Amniotic epithelial cell (primary cell): ENCODE measurements at places on chromosomes 7 and 10.

- no peak for DNase-seq
These were observed 55.7 kb upstream of the MGMT start for GRCh38 chr10:129411393-129411705.

DNA sequence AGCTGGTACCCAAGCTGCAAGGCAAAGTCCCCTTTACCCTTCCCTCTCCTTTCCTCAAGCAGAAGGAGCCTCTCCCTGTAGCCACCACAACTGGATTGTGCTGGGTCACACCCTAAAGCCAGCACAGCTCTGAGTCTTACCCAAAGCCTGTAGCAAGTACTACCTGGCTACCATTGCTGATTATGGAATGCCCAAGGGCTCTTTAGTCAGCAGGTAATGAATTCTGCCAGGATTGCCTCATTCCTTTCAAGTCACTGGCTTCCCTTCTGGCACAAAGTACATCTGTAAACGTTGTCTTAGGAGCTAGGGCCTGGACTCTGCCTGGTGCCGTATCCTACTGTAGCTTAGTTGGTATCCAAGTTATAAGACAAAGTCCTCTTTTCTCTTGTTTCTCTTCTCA, 52.0 kb downstream of the FAS start:
- DNase-seq, result no peak

- DNase-seq, result no peak
These were observed 304.1 kb upstream of the COBL start for GRCh38 chr7:51620706-51621105.

- DNase-seq, result no peak
These were observed 72.3 kb downstream of the PRPF18 start for GRCh38 chr10:13658871-13659685.

- DNase-seq, result no peak
These were observed 243.6 kb upstream of the GRB10 start for GRCh38 chr7:51026341-51026740.

- no peak for DNase-seq
These were observed 171.1 kb downstream of the CUX1 start for GRCh38 chr7:101988513-101988912.

GRCh38 chr7:150738092-150738491, 874 bp downstream of the GIMAP5 start:
- DNase-seq, result no peak

DNA sequence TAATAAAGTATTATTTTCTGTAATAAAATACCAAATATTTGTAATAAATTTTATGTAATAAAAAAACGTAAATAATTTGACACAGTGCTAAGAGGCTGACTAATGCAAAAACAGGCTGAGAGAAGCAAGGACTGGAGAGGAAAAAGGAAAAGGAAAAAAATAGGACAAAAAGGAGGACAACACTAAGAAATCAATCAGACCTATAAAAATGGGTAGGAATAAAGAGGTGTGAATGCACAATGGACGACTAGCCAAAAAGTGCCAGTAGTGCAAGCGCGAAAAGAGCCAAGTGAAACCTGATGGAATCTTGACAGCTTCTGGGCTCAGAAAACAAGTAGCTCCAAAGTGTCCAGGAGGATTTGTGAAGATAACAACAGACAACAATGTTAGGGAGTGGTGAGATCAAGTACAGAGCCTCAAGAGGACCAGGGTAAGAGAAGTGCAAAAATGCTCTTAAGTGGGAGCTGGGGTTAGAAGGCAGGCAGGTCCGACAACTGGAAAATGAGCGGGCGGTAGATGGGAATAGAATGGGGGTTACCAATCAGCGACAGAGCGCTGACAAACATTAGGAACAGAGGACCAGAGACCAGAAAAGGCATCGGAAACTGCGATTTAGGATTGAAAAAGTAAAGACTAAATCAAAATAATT, 1.2 kb downstream of the BRAF start:
- DNase-seq, result peak; percentile 20

DNA sequence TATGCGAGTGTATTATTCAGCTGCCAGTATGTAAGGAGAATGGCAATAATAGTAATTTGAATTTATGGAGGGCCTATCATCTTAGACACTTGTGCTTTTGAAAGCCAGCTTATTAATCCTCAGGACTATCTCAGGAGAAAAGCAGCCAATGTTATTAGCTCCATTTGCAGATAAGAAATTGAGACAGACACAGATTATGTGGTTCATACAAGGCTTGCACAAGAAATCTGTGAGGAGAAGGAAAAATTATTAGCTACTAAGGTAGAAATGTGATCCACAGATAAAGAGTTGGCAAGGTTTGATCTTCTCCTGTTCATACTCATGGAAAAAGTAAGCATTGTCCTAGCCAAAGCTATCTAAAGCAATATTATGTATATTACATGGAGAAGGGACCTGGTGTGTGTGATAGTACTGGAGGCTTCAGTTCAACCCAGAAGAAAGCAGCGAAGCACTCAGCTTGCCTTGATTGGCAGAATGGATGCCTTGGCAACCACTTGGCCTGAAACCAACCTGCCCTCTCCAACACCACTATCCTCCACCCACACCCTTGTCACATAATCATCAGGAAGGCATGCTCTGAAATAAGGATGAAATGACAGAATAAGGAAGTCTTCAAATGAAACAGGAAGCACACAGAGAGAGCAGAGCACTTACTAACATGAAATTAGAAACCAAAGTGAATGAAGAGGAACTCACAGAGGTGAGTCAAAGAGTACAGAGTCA, 18.0 kb downstream of the MACC1 start:
- peak; percentile 75 for DNase-seq

GRCh38 chr7:81159402-81159801, 240.6 kb upstream of the SEMA3C start:
- peak; percentile 54 for DNase-seq

GRCh38 chr10:113965683-113966082, 78.0 kb upstream of the ADRB1 start:
- no peak for DNase-seq

GRCh38 chr10:95350219-95350829, 59.5 kb upstream of the PDLIM1 start:
- peak; percentile 91 for DNase-seq

GRCh38 chr7:68269405-68269804, 1272.8 kb downstream of the TYW1 start:
- DNase-seq, result no peak

DNA sequence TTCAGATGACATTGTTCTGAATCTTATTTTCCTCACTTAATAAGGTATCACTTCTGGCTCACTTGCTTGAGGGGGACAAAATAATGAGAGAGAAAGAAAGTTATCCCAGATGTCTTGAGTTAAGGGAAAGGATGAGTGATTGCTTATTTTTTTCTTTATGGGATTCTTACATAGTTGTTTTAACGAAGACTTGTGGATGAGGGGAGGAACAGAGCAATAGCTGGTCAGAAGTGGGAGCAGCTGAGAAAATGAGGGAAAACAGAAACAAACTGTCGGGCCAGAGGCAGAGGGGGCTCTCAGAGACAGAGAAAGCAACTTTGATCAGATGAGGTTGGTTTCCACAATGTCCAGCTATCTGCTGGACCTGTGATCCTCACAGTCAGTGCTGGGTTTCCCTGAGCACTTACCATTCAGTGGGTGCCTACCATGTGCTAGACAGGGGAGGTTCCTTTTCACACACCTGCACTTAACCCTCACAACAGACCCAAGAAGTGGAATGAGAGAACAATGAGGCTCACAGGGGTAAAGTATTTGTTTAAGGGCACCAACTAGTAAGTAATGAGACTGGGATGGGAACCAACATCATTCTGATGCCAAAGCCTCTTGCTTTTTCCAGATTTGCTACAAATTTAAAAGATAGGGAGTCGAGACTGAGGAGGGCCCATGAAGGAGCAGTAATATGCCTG, 64.2 kb downstream of the BICC1 start:
- DNase-seq, result no peak

DNA sequence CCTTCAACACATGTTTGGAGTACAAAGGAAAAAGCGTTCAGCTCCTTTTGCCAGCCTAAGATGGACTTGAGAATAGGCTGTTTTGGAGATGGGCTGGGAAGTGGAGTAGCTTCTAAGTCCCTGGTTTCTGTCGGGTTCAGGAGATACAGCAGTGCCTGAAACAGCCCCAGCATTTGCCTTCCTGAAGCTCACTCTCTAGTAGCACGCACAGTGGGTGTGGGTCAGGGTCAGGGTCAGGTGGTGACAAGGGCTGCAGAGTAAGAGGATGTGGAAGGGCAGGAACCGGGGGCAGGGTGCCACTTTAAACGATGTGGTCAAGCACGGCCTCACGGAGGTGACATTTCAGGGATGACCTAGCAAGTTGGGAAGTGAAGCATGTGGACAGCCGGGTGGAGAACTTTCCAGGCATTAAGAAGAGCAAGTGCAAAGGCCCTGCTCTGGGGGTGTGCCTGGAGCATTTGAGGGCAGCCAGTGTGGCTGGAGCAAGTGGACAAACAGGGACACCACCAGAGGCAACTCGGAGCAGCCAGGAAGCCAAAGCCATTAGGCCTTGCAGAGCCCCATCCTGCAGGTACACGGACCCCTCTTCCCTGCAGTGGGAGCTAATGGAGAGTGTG, 382.2 kb upstream of the ZMIZ1 start:
- no peak for DNase-seq

GRCh38 chr7:22082553-22082885, 136.8 kb upstream of the CDCA7L start:
- no peak for DNase-seq

GRCh38 chr7:24406789-24407299, 122.9 kb downstream of the NPY start:
- DNase-seq, result no peak

- DNase-seq, result no peak
These were observed 239.6 kb downstream of the PHF14 start for GRCh38 chr7:11213266-11213665.

- no peak for DNase-seq
These were observed 285.5 kb downstream of the TWIST1 start for GRCh38 chr7:18831943-18832342.

GRCh38 chr7:151586531-151587260, 67.0 kb upstream of the RHEB start:
- no peak for DNase-seq

DNA sequence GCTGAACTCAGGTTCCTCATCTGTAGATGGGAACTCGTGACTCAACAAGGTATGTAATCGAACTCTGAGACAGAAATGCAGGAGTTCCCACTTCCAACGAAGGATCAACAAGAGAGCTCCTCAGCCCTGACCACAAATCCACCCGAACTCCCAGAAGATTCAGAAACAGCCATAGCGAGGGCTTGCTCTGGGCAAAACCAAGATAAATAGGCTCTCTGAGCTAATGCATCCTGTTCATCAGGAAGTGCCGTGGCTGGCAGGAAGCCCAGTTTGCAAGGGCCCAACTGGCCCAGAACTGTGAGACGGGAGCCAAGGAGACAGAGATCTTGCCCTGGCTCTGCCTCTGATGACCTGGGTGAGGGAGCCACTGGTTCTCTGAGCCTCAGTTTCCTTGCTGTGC, 141.7 kb upstream of the PFKP start:
- DNase-seq, result peak; percentile 77

- DNase-seq, result peak; percentile 9
These were observed 167.9 kb upstream of the SLC26A5 start for GRCh38 chr7:103613655-103614642.

- no peak for DNase-seq
These were observed 725.6 kb upstream of the GALNT17 start for GRCh38 chr7:70406186-70406949.

- peak; percentile 81 for DNase-seq
These were observed 109.0 kb downstream of the JCAD start for GRCh38 chr10:29950391-29950790.

DNA sequence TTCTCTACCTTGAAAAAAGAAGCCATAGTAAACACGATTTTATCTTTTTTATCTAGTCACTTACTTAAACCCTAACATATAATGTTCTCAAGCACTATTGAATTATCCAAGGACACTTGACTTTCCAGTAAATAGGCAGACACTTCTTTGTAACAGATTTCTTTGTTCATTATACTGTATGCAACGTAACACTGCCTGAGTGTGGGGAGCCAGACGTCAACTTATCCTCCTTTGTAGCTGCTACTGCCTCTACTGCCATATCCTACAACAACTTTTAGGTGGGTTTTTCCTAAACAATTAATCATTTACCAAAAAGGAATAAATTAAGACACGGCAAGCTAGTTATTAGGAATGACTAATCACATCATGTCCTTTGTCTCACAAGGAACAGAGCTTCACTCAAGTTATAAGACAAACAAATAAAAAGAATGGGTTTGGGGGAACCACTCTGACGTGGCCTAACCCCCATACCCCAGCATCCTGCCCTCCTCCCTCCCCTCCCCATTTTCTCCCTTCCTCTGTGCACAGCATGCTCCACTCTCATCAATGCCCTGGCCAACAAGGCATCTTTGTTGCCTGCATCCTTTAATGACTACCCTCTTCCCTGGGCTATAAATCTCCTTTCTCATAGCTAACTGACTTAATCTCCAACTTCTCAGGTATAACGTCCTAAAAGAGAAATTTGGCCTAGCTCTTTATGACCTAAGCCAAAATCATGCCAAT, 43.3 kb downstream of the DOCK4 start:
- DNase-seq, result no peak

GRCh38 chr7:96040250-96040772, 268.0 kb downstream of the DYNC1I1 start:
- DNase-seq, result no peak

DNA sequence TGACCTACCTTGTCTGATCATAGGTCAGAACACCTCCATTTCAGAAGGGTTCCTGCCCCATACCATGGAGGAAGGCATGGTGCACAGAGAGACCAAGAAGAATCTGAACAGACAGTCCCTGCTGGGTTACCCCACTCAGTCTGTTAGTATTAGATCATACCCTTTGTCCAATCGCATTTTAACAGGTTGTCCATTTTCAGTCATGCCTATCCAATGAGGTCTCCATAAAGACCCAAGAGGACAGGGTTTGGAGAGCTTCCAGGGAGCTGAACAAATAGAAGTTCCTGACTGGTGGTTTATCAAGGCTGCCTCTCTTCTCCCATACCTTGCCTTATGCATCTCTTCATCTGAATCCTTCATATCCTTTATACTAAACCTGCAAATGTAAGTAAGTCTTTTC, 21.2 kb upstream of the SLC16A12 start:
- no peak for DNase-seq

GRCh38 chr7:8221567-8221966, 40.4 kb downstream of the ICA1 start:
- no peak for DNase-seq

- DNase-seq, result no peak
These were observed 30.1 kb downstream of the LDB3 start for GRCh38 chr10:86698207-86698940.

GRCh38 chr10:96768136-96768535, 47.8 kb upstream of the PIK3AP1 start:
- DNase-seq, result no peak

- no peak for DNase-seq
These were observed 243.7 kb downstream of the CDK14 start for GRCh38 chr7:90839727-90840291.
